ENCODE measurements at places on chromosomes 4 and X. TPM values are rescaled to one million over a fixed set of nuclear protein-coding genes. Genes with fewer than 3 reads are reported as not detected.

The CCDC110 gene
- total RNA-seq = not detected

The MED12 gene
- total RNA-seq = 39.8 TPM

The H2BW2 gene
- total RNA-seq = not detected

The VEGFC gene
- 0.11 TPM for total RNA-seq

The NPY1R gene
- total RNA-seq = 0.05 TPM

Measured in activated T-cell treated with anti-CD3 and anti-CD28 coated beads, Interleukin-2, amount 50 U/mL, for 4 hours (primary cell).